ENCODE measurements at places on chromosomes 6 and 20.

DNA sequence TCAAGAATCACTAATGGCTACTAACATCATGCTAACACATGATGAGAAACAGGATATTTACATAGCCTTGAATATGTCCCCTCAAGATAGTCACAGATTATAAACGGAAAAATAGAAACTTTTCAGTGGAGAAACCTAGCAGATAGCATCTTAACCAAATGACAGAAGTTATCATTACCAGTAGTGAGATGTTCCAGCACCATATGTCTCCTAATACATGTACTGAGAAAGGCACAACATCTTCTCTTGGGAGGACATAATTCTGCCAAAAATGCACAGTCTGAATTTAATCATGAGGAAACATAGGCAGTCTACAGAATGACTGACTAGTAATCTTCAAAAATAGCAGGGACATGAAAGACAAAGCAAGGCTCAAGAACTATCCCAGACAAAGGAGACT, 19.9 kb upstream of the PRIM2 start:
- no peak for DNase-seq

- DNase-seq: no peak
Measured at GRCh38 chr6:167951781-167952511, 45.5 kb upstream of the KIF25 start.

DNA sequence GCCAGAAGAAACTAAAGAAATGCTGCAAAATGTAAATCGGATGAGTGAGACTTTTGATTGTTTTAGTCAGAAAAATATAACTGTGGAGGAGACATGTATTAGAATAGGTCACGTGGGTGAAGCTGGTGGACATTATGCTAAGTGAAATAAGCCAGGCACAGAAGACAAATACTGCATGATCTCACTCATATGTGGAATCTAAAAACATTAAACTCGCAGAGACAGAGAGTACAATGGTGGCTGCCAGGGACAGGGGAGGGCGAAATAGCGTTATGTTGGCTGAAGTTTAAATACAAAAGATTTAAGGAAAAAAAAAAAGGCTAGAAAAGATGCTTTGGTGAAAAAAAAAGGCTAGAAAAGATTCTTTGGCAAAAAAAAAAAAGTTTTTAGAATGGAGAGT, 63.5 kb upstream of the HDDC2 start:
- DNase-seq: no peak

DNA sequence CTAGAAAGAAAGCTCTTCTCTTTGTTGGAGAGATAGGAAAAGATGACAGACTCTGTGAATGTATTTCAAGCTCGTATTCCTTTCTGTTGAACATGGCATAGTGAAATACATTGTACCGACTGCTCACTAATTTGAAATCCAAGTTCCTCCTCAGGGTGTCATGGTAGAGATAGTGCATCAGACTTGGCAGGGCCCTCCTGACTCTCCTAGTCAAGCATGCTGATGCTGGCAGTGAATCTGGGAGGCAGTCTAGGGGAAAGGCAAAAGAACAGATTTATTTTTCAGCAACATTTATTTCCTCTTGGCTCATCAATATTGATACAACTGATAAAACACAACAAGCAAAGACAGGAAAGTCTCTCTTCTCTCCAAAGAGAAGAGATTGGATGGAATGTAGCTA, 356.3 kb upstream of the IRAK1BP1 start:
- no peak for DNase-seq

GRCh38 chr6:154719854-154720253, 13.4 kb upstream of the SCAF8 start:
- no peak for DNase-seq

DNA sequence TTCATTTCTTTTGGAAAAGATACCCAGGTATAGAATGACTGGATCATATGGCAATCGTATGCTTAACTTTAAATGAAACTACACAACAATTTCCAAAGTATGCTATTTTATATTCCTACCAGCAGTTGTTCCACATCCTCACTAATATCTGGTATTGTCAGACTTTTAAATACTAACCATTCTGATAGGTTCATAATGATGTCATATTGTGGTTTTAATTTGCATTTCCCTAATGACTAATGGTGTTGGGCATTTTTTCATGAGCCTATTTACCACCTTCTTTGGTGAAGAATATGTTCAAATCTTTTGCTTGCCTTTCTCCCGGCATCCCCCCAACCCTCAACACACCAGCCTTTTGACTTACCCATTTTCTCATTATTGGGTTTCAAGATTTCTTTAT, 96.2 kb upstream of the HMGN3 start:
- no peak for DNase-seq

DNA sequence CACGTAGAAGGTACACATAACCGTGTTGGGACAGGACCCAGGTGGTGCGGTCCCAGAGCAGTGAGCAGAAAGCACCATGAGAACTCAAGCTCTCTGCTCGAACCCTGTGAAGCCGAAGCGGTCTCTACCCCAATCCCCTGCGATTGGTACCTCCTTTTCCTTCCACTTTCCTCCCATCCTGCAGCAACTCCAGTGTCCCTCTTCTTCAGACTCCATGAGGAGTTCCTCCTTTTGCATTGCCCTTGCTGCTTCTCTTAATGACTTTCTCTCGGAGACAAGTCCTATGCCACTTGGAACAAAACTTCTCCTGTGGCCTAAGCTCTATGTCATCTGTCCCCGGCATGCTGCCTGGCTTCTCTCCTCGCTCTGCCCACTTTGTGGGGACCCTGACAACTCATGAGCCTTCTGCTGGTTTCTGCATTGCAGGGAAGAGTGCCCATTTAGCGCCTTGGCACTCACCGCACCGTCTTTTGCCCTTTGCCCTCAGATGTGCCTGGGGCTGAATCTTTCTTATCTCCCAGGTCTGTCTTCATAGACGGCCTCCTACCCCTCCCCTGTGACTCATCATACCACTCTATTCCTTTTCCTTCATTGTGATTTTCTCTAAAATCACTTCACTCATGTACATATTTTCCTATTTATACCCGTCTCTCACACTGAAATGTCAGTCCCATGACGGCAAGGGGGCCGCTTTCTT, 9.2 kb upstream of the ZNF831 start:
- DNase-seq: no peak

DNA sequence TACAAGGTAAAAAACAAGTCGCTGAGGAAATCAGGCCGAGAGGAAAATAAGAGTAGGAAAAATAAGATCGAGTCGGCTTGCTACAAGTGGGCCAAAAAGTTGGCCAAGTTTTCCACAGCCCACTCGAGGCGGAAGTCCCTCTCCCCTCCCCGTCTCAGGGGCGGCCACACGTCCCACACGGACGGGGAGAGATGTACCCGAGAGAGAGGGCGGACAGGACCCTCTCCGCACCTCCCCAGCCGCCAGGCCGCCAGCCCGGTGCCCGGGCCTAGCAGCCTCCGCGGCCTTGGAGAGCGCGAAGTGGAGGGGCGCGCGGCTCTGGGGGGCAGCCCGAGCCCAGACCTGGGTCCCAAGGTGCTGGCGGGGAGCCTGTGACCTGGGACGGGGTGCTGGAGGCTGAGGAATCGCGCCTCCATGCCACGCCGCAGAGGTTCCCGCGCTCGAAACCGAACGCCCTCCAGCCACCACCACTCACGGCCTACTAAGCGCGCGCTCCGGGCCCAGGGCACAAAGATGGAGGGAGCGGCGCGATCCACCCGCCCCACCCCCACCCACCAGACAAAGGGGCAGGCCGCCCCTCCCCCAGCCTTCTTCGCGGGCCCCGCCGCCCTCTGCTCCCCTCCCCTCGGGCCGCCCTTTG, 1.9 kb upstream of the HMGA1 start:
- no peak for DNase-seq

GRCh38 chr6:107712237-107712664, 111.9 kb downstream of the SCML4 start:
- DNase-seq: no peak

DNA sequence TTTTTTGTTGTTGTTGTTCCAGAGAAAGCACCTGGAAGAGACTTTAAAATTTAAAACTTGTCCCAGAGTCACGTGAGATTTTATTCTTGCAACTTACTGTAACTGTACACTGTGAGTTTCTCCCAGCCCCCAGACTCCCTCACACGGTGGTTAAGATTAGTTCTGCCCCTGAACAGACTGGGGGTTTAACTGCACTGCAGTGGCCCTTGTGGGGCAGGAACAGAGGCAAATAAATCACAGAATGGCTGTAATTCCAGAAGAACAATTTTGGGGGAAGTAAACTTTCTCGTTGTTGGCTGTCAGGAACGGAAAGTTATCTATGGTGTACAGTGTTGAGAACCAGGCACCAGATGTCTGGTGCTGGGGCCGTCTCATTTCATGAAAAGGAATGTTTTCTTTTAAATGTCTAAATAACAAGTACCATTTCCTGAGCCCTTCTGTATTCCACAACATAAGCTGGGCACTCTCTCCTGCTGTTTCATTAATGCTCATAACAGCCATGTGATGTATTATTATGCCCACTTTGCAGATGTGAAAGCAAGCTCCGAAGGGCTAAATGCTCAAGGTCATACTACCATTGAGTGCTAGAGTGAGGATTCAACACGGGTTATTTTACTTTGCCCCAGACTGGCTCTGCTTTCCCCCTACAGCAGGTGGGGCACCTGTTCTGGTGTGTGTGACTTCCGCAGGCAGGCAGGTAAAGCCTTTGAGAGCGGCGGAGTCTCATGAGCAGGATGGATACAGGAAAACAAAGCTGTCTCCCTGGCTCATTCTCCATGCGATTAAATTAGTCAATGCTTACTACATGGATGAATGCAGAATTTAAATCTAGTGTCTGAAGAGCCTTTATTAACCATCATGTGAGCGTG, 30.5 kb downstream of the CNKSR3 start:
- peak; percentile 84 for DNase-seq

DNA sequence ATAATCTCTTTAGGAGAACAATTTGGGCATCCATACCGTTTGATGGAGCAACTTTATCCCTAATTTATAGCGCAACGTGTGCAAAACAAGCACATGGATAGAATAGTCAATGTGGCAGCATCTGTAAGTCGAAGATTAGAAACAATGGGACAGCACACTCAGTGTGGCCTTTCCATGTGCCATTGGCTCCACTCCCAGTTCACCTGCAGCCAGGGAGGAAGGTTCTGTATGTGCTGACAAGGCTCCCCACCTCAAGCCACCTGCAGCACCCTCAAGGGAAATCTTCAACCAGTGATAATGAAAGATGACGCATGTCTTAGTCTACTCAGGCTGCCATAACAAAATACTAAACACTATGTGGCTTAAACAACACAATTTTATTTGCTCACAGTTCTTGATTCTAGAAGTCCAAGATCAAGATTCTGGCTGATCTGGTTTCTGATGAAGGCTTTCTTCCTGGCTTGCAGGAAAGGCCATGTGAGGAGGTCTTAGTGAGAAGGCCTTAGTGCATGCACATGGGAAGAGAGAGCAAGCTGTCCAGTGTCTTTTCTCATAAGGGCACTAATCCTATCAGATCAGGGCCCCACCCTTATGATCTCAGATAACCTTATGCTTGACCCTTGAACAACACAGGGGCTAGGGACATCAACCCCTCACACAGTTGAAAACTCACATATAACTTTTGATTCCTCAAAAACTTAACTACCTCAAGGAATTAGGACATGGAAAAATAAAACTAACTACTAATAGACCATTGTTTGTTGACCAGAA, 34.9 kb upstream of the SHLD1 start:
- DNase-seq: no peak

DNA sequence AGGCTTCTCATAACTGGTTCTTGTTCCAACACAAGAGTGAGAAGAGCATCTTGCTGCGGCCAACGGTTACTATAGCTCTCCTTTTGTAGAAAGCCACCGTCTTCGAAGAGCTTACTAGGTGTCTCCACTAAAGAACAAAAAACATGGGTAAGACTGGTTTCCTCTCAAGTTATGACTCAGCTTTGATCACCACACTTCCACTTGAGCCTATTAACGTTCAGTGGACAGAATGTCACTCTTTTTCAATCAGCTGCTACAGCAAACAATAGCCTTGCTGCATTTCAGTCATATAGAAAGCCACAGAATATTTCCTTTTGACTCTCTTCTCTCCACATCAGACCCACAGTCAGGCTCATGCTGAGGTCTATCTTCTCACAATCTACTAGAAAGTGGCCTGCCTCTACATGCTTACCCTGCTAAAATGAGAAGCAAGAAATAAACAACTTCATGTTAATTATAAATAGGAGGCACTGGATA, 243.5 kb upstream of the PREP start:
- peak; percentile 6 for DNase-seq

DNA sequence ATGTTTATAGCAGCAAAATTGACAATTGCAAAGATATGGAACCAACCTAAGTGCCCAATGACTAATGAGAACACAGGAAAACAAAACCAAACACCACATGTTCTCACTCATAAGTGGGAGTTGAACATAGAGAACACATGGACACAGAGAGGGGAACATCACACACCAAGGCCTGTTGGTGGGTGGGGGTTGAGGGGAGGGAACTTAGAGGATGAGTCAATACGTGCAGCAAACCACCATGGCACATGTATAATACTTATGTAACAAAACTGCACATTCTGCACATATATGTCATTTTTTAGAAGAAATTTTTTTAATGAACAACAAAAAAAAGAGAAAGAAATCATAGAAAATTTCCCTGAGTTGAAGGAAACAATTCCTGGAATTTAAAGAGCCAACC, 3.9 kb downstream of the EPM2A start:
- peak; percentile 56 for DNase-seq

DNA sequence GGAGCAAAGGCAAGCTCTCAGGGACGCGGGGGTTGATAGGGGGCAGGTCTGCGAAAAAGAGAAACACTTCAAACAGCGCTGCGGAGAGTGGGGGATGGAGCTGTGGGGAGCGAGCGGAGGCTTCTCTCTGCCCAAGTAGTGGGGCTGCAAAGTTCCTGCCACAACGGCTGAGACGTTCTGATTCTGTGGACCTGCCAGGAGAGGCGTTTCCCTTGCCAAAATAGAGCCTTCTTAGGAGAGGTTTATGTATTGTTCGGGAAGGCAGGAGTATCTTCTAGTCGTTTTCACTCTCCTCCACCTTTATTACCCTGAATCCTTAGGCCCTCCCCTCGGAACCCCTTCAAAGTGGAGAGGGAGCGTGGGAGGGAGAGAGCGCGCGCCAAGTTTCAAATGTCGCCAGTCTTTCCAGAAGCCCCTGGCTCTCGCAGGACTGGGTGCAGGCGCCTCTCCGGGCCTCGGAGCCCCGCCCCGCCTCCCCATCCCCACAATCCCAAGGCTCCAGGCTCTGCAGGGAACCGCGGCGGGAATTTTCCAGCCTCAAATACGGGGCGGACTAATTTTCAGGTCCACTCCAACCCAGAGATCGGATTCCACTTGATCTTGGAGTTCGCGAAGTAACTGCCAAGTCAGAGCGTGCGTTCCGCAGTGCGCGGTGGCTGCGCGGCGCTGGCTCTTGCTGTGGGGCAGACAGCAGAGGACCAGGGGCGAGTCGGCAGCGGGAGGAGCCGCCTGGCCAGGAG, 10.0 kb upstream of the POU3F2 start:
- peak; percentile 44 for DNase-seq

DNA sequence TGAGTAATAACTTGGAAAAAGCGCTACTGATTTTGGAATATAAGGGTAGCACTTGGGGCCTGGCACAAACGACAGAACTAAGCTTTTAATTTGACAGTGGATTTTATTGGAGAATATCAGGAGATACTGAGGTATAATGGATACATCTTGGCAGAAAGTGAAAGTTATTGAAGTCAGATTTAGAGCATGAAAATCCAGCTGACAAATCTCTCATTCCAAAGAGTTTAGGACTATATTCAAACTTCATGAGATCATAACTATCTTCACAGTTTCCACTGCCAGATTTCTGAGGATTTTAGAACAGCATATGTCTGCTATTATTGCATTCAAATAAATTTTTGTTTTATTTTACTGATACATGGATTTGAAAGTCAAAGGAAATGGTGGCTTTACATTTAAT, 132.3 kb upstream of the THEMIS start:
- no peak for DNase-seq
